ENCODE measurements at places on chromosomes 2 and 18.

GRCh38 chr2:46645681-46646162 lies 166.4 kb downstream of the TMEM247 start:
- DNase-seq = no peak

GRCh38 chr2:58006952-58007284 lies 39.7 kb upstream of the VRK2 start:
- no peak for DNase-seq

- DNase-seq = no peak
These were observed 264.1 kb upstream of the THUMPD2 start for GRCh38 chr2:40043191-40043590.

DNA sequence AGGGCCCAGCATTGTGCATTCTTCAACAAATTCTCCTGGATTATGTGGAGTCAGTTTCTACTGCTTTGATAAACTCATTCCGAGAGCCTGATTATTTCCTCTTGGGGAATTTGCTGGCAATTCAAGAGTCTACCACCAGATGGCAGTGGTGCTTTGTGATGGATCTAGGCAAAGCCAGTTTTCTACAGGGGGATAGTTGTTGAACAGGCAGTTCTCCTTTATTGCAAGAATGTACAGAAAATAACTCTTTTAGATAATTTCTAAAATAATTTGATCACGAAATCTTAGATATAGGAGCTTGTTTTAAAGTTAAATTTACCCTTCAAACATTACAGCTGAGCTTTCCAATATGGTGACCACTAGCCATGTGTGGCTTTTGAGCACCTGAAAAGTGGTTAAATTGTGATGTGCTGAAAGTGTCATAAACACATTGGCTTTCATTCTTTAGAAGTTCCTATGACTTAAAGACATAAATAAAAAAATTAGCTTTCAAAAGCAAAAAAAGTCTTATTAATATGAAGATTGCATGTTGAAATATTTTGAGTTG lies 66.7 kb upstream of the HAAO start:
- DNase-seq = peak; percentile 56

DNA sequence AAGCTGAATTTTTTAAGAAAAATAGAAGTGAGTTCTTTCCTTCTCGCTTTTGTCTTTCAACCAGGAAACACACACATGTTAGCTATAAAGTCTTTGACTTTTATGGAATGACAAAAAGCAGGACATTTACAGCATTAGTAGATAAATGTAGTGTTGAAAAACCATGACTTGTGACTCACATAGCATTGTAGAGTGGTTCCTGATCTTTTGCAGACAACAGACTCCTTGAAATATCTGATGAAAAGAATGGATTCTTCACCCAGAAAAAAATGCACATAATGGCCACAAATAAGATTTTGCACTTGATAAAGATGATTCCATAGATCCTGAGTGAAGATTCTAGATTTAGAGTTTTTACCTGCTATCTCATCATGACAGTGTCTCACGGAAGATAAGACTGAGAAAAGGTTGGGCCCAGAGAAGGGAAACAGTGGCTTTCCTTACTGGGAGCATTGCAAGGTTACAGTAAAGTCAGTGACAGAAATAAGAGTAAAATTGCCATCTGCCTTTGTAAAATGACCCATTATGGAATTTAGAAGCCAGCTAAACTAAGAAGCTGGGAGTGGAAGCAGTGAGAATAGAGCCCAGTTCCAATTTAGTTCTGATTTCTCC lies 14.0 kb downstream of the SMARCAL1 start:
- DNase-seq = no peak

DNA sequence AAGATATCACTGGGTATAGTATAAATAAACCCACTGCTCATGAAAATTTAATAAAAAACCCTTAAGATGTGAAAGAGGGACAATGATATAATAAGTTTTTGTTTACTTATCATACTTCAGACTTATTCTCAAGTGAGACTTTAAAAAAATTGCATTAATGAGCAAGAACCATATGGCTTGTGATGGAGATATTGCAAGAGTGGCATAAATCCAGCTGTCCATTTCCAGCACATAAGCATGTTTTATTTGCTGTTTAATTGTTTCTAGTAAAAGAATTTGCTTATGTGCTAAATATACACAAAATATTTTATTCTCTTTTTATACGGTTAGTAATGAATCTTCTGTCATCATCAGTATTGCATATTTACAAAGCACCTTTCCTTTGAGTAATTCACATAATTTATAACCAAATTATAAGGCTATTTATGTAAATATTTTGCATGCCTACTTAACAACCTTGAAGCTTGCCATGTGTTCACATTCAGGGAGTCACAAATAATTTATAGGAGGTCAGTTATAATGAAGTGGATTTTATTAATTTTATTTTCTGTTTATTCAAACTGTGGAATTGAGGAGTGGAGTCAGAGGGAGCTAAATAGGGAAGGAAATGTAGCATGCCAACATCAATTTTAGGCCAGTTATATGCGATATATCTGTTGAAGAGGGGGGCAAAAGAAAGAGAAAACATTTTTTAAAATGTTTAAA lies 318.5 kb upstream of the CWC22 start:
- DNase-seq = no peak

- DNase-seq = no peak
These were observed 1960.2 kb downstream of the SUCLG1 start for GRCh38 chr2:82498777-82499443.

- no peak for DNase-seq
These were observed 142.7 kb downstream of the SCG2 start for GRCh38 chr2:223459328-223459939.

DNA sequence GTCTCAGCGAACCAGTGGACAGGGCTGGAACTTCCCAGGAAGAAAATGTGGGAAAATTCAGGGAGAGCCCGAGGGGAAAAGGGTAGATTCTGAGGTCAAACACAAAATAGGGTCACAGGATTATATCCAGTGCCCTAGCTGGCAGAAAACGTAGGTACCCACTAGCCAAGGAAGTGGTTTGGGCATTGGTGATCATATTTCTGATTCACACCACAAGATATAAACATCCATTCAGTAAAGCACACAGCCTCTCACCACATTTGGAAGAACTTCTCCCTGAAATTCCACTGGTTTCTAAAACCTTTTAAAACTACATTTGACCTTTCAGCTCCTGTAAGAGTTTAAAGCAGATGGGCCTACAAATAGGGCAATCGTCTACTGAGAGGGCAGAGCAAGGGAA lies 186.9 kb downstream of the TTC32 start:
- DNase-seq = no peak

- DNase-seq = no peak
These were observed 37.1 kb downstream of the ICOS start for GRCh38 chr2:203973676-203974075.

DNA sequence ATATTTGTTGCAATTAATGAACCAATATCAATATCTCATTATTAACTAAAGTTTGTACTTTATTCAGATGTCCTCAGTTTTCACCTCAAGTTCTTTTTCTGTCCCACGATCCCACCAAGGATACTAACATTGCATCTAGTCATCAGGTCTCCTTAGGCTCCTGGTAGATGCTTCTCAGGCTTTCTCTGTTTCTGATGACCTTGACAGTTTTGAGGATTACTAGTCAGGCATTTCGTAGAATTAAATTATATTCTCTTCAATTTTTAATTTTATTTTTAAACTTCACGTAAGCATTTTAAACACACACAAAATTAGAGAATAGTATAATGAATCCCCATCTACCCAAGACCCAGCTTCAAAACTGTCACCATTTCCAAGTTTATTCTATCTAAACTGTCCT lies 5.6 kb upstream of the ACYP2 start:
- DNase-seq = no peak

DNA sequence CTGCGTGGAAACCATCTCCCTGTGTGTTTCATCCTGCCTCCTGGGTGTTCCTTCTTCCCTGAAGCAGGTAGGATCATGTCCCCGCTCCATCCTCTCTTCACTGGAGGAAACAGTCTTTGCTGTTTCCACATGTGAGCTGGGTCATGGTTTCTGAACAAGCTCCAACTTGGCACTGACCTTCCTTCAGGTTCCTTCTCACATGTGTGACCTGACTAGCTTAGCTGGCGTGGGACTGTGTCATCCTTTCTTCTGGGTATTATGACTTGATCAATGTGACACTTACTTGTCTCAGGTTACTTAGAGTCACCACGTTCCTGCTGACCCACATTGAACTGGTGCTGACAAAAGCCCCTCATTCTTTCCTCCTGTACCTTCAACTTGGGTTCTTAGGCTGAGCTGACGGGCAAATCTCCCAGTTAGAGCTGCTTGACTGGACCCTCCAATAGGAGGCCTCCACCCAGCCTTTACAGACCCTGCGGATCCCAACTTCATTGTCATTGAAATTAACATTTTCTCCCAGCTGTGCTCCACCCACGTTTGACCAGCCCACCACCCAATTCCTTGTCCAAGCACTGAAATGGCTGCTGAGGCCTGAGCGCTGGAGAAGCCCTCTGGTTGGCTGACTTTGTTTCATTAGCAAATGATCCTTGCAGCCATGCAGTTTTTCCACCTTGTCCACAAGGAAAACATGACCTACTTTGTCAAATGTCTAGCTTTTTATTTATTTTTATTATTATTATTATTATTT lies 128.1 kb downstream of the DDX1 start:
- no peak for DNase-seq

GRCh38 chr2:240383871-240384700 lies 51.4 kb upstream of the GPC1 start:
- DNase-seq = no peak

DNA sequence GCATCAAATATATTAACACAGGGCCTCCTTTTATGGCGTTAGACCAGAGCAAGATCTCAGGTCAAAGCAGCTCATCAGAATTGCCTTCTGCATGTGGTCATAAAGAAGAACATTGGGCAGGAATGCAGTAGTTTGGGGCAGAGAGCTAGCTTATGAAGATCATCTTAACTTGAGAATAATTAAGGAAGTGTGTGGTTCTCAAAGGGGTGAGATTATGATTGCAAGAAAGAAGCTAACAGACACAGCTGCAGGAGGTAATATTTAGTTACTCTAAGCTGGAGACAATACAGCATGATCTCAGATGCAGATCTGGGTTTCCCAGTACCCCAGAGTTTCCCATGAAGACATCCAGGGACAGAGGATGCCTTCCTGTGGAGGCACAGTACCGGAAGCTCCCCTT lies 91.6 kb downstream of the TTC27 start:
- no peak for DNase-seq

DNA sequence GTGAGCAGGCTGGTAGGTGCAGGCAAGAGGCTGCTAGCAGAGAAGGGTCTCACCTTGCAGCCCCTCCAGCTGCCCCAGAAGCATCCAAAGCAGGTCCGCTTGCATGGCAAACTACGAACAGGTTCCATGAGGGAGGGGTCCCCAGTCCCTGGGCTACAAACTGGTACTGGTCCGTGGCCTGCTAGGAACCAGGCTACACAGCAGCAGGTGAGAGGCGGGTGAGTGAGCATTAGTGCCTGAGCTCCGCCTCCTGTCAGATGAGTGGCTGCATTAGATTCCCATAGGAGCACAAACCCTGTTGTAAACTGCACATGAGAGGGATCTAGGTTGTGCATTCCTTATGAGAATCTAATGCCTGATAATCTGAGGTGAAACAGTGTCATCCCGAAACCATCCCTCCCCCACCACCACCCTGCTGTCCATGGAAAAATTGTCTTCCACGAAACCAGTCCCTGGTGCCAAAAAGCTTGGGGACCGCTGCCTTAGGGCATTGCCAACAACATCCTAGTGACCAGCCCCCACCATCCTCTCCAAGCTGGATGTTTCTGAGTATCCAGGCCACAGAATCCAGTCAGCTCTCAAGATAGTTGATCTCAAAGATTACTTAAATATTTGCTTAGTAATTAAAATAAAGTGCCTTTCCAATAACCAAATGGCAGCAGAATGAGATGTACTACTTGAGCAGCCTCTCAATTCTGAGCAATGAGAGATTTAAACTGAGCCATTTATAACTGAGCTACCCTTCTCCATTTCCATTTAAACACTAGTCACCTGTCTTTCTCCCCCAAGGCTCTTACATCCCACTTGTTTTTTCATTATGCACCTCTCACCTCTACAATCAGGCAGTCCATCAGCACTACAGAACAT lies 32.4 kb downstream of the LRP2 start:
- DNase-seq = no peak

DNA sequence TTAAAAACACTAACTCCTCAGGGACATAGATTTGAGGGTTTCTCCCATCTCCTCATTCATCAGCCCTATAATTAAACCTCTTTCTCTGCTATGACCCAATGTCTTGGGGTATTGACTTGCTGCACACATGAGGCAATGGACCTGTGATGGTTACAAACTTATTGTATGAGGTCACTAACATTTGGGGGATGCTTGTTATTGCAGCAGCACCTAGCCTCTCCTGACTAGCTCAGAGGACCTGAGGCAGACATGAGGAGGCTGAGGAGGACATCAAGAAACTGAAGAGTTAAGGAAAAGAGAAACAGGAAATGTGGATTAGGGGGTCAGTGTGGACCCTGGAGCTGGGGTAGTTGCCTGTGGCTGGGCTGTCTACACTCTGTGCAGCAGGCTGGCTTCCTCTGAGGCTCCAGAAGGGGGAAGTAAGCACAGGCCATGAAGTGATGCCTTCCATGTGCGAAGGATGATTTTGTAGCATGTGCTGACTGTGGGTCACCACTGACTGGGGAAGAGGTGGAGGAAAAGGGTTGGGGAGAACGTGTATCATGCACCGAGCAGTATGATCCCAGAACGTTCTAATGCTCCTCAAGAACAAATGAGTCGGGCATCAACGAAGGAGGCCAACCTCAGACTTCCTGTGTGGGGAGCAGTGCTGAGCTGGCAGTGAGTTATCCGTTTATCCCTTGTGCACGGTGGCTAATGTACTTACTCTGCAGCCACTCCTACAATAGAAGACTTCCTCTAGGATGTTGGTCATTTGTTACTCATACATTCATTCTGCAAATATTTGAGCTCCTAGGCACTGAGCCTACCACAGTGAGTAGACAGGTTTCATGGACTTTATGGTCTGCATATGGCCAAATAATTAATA lies 42.1 kb upstream of the RFX8 start:
- no peak for DNase-seq

GRCh38 chr2:69241664-69242514 lies 145.1 kb downstream of the GFPT1 start:
- DNase-seq = no peak

- DNase-seq = no peak
These were observed 141.7 kb upstream of the ACVR2A start for GRCh38 chr2:147703171-147703570.

DNA sequence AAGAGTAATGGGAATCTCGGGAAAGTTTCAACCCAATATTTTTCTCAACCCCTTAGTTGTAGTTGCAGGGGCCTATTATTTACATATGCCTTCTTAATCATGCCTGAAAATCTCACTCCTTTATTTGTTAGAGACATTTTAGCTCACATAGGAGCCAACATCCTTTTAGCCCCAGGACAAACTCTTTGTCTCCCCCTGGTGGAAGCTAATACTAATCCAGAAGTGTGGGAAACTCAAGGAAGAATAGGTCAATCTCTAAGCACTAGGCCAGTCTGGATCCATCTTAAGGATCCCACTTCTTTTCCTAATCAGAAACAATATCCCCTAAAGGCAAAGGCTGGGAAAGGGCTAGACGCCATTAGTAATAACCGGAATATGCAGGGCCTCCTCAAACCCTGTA lies 550.9 kb upstream of the PKDCC start:
- DNase-seq = no peak

- DNase-seq = no peak
These were observed 113.1 kb upstream of the ID2 start for GRCh38 chr2:8568543-8569302.

All from activated T-cell treated with anti-CD3 and anti-CD28 coated beads for 1 hour (primary cell).